ENCODE measurements at places on chromosomes 4 and X.

DNA sequence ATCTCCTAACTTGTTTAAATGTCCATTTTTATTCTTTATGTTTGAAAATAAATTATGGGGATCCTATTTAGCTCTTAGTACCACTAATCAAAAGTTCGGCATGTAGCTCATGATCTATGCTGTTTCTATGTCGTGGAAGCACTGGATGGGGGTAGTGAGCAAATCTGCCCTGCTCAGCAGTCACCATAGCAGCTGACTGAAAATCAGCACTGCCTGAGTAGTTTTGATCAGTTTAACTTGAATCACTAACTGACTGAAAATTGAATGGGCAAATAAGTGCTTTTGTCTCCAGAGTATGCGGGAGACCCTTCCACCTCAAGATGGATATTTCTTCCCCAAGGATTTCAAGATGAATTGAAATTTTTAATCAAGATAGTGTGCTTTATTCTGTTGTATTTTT is 27.6 kb downstream of the NUDT6 start:
- DNase-seq, result no peak

DNA sequence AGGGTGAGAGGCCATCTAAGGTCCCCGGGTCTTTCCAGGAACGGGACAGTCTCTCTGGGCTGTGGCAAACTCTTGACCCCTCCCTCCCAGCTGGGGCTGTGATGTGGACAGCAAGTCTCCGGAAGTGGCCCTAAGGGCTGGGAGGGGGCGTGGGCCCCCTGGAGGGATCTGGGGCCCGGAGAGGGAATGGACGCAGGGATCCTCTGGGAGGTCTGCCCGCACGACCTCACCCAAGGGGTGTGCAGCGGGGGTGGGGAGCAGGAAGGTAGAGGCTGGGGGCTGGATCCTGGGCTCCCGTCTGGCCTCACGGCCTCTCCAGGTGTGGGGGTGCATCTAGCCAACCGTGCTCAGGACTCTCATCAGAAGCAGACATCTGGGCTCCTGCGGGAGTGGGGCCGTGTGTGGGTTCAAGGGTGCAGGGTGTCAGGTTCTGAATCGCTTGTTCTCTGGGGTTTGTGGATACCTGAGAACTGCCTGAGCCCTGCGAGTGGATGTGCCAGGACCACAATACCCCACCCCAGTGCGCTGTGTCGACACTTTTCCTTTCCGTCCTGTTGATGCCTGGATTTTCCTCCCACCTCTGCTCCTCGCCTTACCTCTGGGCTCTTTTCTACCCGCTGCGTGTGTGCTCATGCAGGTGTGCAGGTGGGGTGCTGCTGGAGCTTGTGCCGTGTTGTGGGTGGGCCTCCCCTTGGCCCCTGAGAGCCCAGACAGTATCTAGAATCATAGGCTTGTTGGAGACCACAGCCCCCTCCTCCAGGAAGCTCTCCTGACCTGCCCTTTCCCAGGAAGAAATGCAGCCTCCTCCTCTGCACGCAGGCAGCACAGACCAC is 915 bp downstream of the CPZ start:
- no peak for DNase-seq

DNA sequence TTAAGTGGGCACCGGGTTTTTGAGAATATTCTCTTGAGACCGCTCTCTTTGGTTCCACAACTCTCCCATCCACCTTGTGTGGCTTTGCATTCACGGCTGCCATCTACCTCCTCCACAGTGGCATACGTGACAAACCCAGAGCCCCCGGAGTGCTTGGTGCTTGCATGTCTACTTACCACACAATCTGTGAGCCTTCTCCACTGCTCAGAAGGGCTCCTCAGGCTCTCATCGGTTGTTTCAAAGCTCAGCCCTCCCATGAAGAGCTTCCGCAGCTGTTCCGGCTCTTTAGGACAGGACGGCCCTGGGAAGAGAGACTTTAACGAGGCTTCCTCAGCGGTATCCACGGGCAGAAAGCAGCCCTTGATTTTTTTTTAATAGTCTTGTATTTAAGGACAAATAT is 167.6 kb upstream of the ANK2 start:
- no peak for DNase-seq

DNA sequence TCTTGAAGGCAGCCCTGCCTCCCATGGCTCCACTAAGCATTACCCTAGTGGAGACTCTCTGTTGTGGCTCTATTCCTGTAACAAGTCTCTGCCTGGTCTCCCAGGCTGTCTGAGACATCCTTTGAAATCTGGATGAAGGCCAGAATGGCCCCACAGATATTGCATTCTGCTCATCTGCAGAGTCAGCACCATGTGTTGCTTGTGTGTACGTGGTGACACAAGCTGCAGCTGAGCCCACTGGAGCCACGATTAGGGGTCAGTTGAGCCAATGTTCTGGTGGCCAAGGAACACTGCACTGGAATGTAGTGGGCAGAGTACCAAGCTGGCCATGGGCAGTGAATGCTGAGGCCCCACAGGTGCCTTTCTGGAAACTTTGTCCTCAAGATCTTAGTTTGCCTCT is 29.2 kb downstream of the GRID2 start:
- no peak for DNase-seq

DNA sequence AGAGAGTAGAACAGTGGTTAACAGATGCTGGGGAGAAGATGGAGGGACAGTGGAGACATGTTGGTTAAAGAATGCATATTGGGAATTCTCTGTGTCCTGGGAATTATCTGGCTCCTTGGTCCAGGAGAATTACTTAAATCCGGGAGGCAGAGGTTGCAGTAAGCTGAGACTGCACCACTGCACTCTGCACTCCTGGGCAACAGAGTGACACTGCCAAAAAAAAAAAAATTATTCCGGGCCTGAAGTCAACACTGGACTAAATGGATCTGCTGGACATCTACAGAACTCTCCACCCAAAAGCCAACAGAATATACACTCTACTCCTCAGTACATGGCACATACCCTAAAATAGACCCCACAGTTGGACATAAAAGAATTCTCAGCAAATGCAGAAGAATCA is 400.0 kb upstream of the CXorf51B start:
- no peak for DNase-seq

DNA sequence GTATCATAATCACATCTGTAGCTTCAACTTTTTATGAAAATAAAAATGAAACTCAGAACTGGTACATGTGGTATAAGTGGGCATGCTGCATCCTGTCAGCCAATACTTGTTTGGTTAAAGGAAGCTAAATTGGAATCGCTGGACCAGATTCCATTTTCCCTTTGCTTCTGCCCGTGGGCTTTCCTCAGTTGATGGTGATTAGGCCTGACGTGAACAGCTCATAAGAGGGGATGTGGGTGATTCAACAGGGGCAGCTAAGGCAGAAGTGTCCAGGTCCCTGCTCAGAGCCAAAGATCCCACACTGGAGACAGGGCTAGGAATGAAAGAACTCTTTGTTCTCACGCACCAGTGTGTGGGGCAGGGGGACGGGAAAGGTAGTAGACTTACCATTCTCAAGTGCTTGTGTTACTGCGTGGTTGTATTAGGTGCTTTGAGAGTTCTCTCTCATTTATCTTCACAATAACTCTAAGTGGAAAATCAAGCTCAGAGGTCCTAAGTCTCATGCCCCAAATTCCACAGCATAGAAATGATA is 63.2 kb upstream of the GUCY1A1 start:
- DNase-seq, result no peak

DNA sequence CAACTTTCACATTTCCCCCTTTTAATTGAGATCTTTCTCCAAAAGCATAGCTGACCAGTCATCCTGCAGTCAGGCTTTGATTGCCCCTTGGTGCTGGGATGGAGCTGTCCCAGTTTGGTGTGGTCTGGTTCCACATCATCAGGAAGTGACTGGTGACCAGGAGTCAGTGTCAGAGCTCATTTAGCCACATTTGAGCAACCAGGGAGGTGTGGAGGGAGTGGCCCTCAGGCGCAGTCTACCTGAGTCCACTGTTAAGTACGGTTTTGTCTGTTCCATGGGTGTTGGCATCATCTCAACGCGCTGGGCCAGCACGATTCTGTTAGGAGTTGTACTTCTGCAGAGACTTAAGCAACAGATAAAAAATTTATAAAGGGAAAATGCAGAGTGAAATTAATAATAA is 52.6 kb downstream of the RGS12 start:
- DNase-seq, result no peak

DNA sequence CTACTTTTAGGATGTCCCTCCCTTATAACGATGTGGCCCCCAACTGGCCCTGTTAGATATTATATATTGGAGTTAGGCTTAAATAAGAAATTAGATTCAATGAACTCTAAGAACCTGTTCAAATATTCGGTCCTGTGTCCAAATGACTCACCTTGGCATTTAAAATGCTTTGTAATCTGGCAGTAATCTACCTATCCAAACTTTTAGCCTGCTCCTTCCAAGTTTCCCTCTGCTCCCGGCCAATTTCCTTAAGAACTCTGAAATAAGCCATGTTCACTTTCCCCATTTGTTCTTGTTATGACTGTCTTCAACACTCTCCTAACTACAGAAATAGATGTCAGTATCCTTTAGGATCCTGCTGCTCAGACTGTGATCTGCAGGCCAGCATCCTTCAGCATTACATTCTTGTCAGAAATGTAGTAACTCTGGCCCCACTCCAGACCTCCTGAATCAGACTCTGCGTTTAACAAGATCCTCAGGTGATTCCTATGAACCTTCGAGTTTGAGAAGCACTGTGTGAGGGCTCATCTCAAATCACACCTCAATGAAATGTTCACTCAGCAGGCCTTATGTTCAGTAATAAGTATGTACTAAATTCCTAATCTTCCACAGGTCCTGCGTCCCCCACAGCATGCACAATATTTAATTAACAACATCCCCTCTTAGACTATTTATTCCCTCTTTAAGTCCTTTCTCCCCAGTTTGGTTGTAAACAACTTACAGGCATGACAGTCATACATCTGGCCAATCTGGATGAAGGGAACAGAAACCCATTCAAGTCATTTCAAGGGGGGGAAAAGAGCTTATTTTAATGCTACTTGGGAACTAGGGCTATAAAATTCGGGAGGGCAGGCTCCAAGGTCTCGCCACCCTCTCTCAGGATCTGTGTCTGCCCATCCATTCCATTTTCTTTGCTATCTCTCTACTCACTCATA is 3.0 kb downstream of the ATP8A1 start:
- DNase-seq, result no peak

DNA sequence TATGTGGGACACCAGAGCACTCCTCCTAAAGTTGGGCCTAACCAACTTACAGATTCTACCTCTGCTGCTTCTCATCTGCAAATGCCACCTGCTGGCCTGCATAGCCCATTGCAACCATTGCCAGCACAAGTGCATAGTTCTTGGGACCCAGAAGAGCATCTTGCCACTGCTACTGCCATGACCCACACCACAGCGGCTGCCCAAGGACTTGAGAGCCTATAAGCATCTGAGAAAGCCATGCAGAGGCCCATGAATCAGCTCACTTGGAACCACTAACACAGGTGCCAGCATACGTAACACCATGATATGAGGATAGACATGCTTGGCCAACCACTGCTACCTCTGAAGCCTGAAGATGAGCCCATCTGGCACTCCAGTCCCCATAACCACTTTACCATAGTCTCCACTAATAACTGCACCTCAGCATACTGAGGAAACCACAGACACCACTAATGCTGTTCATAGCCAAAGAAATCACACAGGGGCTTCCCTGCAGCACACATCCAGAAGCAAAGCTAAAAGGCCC is 258.1 kb upstream of the AGTR2 start:
- DNase-seq, result no peak

- DNase-seq, result peak; percentile 85
Observed at GRCh38 chr4:139740531-139741041, 75.0 kb downstream of the MGST2 start.

GRCh38 chr4:25913056-25913850 is 767 bp upstream of the SMIM20 start:
- DNase-seq, result peak; percentile 12

DNA sequence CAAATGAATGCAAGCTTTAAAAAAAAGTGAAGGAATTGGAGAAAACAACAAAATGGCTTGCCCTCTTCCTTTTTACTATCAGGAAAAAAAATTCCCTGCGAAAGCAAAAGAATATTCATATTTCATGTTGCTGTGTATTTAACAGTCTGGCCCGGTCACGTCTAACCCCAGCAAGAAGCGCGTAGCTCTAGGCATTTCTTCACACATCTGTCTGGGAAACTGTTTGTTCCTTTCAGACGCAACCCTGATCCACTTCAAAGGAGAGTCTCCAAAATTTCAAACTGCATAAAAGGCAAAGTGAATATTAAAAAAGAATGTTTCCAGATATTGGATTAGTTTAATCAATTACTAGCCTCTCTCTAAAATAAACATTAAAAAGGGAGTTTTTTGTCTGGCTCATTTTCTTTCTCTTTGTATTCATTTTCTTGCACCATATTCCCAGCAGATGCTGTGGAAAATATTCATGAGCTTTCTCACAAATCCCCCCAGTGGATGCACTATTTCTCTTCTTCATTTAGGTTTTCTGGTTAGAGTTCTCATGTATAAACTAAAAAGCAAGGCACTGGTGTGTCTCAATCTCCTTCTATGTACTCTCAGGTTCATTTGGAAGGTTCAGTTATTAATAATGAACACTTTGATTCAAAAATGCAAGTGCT is 145.3 kb downstream of the MID1 start:
- DNase-seq, result no peak

DNA sequence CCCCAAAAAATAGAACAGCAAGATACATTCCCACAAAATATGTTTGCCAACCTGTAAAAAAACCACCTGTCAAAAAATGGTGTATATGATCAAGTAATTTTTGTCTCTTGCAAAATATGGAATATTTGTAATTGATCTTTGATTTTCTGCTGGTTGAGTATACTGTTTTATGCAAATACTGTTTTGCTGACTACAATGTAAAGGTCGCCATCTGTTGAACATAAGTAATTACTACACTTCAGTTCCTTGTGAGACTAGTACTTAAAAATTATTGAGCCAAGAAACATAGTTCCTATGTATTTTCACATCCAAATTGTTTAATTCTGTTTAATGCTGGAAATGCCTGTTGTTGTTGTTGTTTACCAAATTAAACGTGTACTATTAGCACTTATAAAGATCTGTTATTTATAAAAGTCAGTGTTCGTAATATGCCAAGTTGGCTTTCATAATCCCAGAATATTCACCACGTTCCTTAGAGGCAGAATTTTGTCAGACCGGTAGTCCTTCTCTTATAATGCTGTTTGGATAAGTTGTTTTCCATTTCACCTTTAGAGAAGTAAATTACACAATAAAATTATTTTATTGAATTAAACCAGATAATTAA is 144.2 kb downstream of the PDLIM5 start:
- peak; percentile 38 for DNase-seq

GRCh38 chrX:11190745-11191510 is 79.8 kb downstream of the HCCS start:
- no peak for DNase-seq

DNA sequence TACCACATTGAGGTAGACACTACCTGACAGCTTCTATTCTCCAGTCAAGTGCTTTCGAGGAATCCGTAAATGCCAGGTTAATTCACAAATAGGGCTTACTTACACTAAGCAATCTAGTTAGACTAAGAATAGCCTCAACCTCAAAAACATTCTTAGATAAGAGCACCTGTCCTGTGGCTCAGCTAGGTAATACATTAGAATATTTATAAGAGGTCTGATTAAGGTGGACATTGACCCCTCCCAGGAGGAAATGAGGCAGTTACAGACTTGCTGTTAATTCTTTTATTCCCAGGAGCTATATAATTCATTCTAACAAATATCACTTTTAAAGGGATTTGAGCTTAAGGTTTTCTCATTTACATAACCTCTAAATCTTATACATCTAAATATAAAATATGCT is 758.1 kb downstream of the GRID2 start:
- DNase-seq, result no peak

- no peak for DNase-seq
Observed at GRCh38 chrX:119252716-119253115, 16.6 kb downstream of the PGRMC1 start.

- DNase-seq, result no peak
Observed at GRCh38 chrX:7163146-7163677, 15.3 kb upstream of the PUDP start.
